ENCODE measurements at places on chromosomes 1 and 21.

- DNase-seq: no peak
Measured at GRCh38 chr21:38861056-38861455, 55.3 kb downstream of the ETS2 start.

- DNase-seq: no peak
Measured at GRCh38 chr21:25039461-25040380, 567.6 kb downstream of the MRPL39 start.

- no peak for DNase-seq
Measured at GRCh38 chr1:30363031-30363430, 360.4 kb downstream of the MATN1 start.

DNA sequence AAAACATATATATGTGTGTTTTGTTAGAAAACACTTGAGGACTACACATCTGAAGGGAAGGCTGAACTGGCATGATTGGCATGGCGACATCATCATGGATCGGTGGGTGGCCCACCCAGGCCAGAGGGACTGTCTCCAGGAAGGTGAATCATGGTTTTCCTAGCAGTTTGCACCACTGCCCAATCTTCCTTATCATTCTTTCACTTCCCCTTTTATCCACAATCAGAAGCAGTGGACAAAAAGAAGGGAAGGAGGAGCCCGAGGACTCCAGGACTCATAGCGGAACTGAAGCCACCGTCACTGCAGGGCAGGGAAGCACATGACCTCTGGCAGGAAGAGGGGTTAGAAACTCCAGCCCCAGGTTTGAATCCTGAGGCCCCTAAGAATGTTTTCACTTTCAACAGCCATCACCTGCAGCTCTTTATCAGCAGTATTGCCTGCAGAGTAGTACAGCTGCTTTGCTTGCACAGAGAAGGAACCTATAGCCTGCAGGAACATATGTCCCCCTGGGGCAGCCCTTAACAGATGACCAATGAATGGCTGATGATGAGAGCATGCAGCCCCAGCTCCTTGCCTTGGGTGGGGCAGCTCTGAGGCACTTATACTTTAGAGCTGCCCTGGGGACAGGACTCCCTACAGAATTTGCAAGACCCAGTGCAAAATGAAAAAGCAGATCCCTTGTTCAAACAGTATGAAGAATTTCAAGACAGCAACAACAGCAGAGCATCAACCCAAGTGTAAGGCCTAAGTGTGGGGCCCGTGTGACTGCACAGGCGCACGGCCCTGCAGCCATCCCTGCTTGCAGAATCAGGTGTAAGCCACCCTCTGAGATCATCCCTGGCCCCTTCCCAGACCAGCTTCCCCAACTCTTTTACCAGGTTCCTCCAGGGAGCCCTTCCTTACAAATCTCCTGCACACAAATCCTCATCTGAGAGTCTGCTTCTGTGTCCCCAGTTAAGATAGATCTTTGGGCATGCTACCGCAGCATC is 241.8 kb upstream of the IRF2BP2 start:
- no peak for DNase-seq

DNA sequence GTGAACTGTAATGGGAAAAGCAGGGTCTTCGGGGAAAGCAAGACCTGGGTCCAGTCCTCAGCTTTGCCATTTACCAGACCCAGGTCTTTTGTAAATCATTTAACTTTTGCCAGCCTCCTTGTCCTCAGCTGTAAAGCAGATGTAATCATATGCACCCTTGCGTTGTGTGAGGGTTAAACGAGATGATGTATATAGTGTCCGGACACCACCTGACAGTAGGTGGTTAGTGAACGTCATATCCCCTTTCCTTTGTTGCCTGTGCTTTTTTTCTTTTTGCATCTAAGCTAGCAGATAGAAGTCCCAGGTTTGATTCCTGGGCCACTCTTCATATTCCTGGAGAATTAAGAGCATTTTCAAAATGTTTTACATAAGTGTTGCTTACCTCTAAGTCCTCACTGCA is 28.5 kb downstream of the IL12RB2 start:
- no peak for DNase-seq

DNA sequence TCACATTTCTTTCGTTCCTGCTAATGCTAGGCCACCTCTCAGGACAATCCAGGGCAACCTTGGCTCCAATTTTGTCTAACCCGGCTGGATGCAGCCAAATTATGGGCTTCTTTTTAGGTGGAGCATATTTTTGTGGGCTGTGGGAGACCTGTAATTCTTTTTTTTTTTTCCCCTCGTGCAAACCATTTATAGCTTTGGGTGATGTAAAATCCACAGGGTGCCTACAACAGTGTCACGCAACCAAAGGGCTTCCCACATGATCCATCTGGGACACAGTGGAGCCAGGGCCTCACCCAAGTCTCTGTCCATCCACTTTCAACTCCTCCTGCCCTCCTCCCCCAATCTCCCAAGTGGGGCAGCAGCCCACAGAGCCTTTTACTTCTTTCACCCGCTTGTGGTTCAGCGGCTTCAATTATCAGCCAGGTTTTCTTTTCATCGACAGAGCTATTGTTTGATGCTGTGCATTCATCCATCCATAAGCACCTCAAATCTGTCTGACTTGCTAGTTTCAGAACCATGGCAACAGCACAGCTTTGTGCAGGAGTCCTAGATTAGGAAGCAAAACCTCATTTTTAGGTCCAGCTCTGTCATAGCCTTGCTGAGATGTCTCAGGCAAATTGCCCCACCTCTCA is 10.0 kb upstream of the OVAAL start:
- no peak for DNase-seq

GRCh38 chr1:76388261-76388660 is 313.7 kb downstream of the ST6GALNAC3 start:
- no peak for DNase-seq

GRCh38 chr21:29557200-29557599 is 258.5 kb downstream of the BACH1 start:
- no peak for DNase-seq

DNA sequence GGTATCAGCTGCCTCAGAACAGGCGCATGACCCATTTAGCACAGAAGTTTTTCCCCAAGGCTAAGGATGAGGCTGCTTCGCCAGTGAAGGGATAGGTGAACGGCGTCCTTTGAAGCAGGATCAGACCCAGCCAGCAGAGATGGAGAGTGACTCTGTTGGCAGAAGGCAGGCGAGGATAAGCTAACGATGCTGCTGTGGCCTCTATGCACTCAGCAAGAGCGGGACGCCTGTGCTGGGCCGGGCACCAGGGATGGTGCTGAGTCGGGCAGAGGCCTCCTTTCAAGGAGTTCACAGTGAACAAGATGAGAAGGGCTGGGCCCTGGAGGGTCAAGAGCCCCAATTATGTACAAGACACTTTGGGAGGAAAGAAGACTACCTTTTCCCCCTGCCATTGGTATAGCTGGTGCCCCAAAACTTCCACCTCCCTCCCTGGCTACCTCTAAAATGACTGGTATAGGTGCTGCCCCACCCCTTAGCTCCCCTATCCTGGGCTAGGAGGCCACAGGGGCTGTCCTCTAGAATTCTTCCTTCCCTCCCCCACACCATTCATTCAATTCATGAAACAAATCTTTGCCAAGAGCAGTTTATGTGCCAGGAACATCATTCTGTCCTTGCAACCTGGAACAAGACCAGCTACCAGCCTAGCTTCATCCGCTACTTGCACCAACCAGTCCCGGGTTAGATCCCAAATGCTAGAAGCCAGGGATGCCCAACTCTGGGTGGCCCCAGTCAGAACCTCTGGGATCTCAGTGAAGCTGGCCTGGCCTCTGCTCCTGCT is 7.5 kb downstream of the XKR8 start:
- no peak for DNase-seq

DNA sequence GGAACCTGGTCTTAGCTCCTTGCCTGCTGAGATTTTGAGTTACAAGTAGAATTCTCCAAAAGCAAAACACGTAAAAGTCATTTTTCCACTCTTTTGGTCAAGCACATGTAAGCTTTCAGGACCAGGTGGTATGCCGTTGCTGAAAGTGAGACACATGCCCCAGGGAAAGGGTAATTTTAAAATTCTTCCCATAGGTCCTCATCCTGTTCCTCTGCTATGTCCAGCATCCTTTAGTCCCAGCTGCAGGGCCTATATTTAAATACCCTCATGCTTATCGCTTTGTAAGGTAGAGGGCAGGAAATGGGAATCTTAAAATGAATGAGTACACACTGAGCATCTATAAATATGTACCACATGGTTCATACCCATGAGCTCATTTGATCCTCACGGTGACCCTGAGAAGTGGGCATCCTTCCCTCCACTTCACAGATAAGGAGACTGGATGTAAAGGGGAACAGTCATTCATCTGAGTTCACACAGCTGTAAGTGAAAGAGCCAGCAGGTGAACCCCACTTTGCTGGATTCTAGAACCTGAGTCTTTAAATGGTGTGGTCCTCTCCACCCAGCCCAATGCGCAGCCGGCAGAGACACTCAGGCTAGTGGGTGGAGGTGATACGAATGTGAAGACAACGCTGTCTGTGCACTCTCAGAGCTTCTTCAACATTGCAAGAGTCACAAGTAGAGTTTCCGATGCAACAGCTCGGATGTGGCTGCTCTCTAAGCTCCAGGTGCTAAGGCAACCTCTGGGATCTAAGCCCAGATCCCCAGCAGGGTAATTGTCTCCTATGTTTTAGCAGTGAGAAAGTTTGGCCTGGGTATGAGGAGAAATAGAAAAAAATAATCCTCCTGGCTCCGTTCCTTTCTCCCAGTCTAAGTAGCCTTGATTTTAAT is 163.5 kb downstream of the PLXNA2 start:
- DNase-seq: no peak

GRCh38 chr1:234699795-234700665 is 90.1 kb upstream of the IRF2BP2 start:
- peak; percentile 31 for DNase-seq

- DNase-seq: no peak
Measured at GRCh38 chr21:45076245-45076711, 1.9 kb downstream of the ADARB1 start.

DNA sequence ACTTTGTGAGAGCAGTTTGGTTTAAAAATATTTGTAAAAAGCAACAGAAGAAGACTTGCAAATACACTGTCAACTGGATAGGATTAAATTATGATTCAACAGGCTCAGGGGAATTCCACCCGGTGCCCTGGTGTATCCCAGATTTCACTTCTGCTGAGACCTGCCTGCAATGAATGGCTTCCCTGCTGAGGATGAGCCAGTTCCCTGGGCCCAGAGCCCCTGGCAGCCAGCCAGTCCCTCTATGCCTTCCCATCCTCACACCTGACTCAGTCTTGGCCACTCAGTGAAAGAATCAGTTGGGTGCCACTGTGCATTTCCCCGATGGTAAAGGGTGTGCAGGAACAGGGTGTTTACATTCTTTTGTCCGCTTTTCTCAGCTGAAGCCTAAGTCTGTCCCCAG is 64.4 kb downstream of the KCTD3 start:
- DNase-seq: no peak

DNA sequence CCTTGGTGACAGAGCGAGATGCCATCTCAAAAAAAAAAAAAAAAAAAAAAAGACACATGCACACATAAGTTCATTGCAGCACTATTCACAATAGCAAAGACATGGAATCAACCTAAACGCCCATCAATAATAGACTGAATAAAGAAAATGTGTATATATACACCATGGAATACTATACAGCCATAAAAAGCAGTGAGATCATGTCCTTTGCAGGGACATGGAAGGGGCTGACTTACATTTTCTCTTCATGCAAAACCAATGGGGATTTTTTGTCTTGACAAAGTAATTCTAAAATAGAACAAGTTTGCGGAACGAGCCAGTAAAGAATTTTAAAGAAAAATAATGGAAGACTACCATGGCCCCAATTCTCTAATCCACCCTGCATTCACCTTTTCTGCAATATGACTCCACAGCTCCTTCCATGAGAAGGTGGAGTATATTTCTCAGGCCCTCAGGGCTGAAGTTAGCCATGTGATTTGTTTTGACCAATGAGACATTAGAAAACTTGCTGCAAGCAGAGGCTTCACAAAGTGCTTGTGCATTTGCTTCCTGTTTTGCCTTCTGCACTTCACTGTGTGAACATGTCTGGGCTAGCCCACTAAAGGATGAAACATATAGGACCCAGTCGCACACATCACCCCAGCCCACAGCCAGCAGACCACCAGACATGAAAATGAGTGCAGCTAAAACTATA is 78.8 kb upstream of the NR5A2 start:
- DNase-seq: no peak

DNA sequence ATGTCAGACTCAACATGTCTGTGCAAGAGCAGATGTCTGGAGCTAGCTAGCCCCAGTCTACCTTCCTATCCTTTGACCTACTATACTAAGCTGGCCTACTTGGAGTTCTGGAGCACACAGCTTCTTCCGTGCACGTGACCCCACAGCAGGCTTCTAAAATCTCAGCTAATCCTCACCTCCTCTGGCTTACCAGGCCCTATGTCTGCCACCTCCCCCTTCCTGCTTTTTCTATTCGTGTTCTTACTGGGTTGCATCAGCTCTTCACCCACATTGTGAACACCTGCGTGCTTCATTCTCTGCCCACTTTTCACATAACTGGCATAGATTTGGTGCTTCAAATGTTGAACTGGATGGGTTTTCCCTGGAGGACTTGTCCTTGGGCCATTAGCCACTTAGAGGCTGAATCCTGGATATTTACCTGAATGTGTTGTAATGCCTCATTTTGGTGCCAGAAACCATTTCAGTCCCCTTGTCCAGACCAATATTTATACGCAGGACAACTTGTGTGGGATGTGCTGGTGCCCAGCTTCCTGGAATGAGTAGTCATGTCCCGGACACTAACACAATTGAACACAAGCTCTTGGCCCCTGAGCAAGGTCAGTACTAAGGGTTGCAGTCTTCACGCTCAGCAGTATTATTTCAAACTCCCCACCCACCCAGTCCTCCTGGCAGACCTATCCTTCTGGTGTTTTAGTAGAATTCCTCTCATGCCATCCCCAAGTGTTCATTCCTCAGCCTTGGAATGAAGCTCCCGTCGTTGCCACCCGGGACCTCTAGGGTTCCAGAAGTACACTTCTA is 24.0 kb downstream of the TENT5C start:
- no peak for DNase-seq

DNA sequence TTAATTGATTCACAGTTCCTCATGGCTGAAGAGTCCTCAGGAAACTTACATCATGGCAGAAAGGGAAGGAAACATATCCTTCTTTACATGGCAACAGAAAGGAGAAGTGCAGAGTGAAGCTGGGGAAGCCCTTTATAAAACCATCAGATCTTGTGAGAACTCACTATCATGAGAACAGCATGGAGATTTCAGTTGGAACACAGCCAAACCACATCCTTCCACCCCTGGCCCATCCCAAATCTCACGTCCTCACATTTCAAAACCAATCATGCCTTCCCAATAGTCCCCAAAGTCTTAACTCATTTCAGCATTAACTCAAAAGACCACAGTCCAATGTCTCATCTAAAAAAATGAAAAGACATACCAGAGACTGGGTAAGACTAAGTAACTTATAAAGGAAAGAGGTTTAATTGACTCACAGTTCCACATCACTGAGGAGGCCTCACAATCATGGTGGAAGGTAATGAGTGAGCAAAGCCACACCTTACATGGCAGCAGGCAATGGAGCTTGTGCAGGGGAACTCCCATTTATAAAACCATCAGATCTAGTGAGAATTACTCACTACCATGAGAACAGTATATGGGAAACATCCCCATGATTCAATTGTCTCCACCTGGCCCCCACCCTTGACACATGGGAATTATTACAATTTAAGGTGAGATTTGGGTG is 105.2 kb downstream of the MRPL39 start:
- peak; percentile 40 for DNase-seq
